ENCODE measurements at places on chromosomes 7 and 10. TPM values are rescaled to one million over a fixed set of nuclear protein-coding genes. Genes with fewer than 3 reads are reported as not detected.

DNA sequence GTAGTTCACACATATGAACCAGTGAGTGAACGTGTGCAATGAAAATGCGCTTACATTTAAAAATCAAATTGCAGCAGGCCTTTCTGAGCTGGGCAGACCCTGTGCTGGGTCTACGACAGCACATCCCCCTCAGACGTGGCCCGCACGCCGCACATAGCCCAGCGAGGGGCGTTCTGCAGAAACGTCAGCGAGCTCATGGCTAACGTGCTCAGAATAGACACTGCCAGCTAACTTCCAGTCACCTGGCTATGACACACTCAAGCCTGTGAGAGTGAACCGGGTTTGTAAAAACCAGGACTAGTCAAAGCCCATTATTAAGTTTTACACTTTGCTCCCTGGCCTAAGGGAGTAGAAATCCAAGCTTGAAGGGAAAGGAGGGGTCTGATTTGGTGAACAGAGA, 108.1 kb upstream of the INSIG1 start:
- no peaks in the 10 kb centered on the region for H3K27me3 ChIP-seq
- no peak for DNase-seq
- no peaks in the 10 kb centered on the region for H3K36me3 ChIP-seq
- H3K4me1 ChIP-seq, result no peaks in the 10 kb centered on the region

The PHYHIPL gene
- not detected for total RNA-seq

The HABP2 gene
- 0.13 TPM for total RNA-seq

The CNNM1 gene
- total RNA-seq, result 16.6 TPM
